ENCODE measurements at places on chromosomes 5 and 9.

GRCh38 chr9:98317134-98317857 is 61.8 kb upstream of the TBC1D2 start:
- DNase-seq, result no peak

DNA sequence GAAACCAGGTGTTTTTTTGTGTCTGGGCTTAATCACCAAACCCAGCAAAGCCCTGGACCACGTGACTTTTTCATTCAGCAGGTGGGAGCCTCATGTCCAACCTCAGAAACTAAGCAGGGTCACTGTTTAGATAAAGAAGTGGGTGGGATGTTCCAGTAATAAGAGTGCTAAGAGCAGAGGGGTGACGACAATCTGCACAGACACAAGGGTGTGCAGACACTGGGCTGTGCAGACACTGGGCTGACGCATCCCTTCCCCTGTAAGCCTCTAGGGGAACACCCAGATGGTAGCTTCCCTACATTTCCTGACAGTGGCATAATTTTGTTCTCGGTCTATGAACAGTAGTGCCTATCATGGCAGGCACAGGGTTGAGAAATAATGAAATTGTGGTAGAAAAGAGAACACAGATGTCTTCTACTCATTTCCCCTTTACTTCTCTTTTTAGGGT is 85.1 kb downstream of the SAXO1 start:
- DNase-seq, result peak; percentile 99

DNA sequence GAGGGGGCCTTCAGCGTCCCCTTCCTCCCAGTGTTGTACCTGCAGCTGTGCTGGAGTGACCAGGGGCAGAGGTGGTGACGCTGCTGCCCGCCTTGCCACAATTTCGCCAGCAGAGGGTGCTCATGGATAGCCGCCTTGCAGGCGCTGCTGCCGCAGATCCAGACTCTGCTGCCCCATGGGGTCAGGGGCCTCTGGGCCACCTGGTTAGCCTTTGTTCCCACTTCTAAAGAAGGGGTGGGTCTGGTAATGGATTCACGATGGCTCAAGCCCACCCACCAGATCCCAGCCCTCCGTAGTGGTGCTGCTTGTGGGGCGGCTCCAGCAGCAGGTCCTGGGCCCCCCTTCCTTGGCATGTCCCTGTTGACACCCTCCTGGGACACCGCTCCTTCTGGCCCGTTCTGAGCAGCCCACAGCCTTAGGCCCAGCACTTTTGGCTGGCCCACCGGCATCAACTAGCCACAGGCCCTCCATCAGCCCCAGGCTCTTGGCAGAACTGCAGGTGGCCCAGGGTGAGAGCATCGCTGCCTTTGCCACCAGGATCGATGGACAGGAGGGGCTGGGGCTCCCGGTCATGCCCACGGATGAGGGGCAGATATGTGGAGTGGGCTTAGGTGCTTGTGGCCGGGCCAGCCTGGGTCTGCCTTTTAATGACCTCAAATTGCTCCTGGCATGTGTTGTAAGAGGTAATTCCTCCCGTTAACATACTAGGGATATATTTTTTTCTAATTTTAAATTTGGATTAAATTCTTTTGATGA is 57.2 kb downstream of the COL5A1 start:
- DNase-seq, result peak; percentile 24

GRCh38 chr5:159132429-159133040 is 32.8 kb upstream of the EBF1 start:
- no peak for DNase-seq

DNA sequence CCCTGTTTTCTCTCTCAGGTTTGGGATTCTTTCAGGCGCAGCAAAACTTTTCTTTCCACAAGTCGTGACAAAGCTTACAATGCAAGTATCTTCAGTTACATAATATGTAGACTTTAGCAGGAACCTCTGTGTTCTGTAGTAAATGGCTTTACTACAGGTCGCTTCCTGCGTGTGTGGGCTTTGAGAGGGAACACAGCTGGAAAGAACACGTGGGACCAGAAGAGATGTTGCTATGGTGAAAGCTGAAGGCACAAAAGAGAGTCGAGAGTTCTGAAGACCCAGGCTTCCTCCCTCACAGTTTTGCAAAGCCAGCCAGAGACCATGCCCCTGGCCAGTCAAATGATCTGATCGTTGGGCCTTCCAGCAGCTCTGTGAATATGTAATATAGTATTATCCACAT is 4.0 kb downstream of the ANKRD55 start:
- no peak for DNase-seq

DNA sequence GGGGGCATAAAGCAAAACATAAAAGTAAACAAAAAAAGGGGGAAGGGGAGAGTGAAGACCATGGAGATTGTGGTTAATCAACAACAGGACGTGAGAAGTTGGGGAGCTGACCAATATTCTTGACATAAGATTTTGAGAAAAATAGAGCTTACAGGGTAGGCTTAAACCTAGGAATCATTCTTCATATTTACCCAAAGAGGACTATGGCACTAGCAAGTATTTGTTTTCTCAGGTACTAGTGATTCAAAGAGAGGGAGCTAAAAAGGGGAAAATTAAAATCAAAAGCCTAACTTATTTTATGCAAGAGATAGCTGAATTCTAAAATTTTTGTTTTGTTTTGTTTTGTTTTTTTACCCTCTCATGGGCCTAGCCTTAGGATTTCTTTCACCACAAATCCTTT is 427.5 kb downstream of the PIK3R1 start:
- DNase-seq, result no peak

DNA sequence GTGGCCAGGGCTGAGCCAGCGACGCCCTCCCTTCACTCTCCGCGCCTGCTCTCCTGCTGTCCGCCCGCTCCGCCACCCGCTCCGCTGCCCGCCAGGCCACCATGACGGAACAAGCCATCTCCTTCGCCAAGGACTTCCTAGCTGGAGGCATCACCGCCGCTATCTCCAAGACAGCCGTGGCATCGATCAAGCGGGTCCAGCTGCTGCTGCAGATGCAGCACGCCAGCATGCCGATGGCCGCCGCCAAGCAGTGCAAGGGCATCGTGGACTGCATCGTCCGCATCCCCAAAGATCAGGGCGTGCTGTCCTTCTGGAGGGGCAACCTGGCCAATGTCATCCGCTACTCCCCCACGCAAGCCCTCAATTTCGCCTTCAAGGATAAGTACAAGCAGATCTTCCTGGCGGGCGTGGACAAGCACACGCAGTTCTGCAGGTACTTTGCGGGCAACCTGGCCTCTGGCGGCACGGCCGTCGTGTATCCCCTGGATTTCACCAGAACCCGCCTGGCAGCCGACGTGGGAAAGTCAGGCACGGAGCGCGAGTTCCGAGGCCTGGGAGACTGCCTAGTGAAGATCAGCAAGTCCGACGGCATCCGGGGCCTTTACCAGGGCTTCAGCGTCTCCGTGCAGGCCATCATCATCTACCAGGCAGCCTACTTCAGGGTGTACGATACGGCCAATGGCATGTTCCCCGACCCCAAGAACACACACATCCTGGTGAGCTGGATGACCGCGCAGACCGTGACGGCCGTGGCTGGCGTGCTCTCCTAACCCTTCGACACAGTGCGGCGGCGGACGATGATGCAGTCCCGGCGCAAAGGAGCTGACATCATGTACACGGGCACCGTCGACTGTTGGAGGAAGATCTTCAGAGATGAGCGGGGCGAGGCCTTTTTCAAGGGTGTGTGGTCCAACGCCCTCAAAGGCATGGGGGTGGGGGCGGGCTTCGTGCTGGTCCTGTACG is 1130.4 kb upstream of the ACO1 start:
- DNase-seq, result no peak

All from MV-4-11 (cell line).